Cerebellum (tissue), 4 donors: ENCODE measurements at places on chromosomes 6 and 20. TPM values are rescaled to one million over a fixed set of nuclear protein-coding genes. Genes with fewer than 3 reads are reported as not detected.

- no peak for DNase-seq
Observed at GRCh38 chr6:143200167-143200770, 139.6 kb downstream of the AIG1 start.

GRCh38 chr6:55320696-55321086 is 6.6 kb upstream of the GFRAL start:
- DNase-seq = no peak

COL20A1 gene
- 2.7 TPM for total RNA-seq

RNF182 gene
- 18.6 TPM for total RNA-seq

DNA sequence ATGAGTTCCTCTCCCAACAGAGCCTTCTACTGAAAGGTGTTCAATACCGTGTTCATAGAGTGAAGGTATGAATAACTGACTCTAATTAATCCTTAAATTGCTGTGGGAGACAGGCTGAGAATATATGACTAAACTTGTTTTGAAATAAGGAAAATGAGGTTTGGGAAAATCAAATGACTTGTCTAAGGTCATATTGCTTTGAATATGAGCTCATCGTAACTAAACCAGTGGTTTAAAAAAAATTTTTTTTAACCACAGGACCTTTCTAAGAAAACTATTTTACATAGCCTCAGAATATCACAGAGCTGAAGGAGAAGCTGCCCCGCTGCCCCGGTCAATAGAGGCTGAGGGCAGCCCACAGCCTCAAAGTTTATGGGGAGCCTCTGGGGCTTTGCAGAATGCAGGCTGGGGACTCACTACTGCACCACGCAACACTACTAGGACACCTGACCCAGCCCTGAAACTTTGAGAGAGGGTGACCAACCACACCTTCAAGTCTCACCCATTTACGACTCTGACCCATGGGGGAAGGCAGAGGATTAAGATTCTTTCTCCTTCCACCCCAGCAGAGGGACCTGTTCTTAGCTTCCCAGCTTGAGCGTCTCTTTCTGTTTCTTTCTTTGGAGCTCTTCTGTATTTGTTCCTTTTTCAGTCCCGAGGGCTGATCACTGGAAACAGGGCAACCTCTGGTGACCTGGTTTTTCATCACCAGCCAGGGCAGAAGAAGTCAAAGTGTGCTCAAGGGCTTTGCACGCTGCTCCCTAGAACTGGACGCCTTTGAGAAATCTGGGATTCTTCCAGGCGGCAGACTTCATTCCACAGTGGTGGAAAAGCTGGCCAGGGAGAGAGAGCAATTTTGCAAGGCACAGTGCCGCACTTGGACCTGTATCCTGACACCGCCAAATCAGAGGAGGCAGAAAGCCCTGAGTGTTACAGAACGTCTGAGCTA is 220.2 kb downstream of the ATXN1 start:
- no peak for DNase-seq
